Glomerular endothelial cell (primary cell): ENCODE measurements at places on chromosomes 5 and 9. TPM values are rescaled to one million over a fixed set of nuclear protein-coding genes. Genes with fewer than 3 reads are reported as not detected.

- DNase-seq = no peak
Observed at GRCh38 chr9:137029058-137029936, 1.3 kb upstream of the ABCA2 start.

DNA sequence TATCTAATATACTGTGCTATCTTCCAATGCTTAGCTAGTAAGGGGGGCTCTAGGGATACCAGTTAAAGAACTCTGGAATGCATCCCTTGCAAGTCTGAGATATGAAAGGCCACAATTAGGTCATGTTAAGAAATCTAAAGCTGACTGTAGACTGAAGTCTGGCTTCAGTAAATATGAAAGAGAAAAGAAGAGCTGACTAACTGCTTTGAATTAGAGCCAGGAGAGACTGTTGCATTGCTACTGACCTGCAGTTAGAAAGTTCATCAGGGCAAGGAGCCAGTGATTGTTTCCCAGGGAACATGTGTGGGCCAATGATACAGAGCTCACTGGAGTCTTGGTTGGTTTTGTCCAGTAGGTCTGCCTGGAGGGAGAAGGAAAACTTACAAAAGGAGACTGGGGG is 472.1 kb upstream of the TNC start:
- DNase-seq = no peak

DNA sequence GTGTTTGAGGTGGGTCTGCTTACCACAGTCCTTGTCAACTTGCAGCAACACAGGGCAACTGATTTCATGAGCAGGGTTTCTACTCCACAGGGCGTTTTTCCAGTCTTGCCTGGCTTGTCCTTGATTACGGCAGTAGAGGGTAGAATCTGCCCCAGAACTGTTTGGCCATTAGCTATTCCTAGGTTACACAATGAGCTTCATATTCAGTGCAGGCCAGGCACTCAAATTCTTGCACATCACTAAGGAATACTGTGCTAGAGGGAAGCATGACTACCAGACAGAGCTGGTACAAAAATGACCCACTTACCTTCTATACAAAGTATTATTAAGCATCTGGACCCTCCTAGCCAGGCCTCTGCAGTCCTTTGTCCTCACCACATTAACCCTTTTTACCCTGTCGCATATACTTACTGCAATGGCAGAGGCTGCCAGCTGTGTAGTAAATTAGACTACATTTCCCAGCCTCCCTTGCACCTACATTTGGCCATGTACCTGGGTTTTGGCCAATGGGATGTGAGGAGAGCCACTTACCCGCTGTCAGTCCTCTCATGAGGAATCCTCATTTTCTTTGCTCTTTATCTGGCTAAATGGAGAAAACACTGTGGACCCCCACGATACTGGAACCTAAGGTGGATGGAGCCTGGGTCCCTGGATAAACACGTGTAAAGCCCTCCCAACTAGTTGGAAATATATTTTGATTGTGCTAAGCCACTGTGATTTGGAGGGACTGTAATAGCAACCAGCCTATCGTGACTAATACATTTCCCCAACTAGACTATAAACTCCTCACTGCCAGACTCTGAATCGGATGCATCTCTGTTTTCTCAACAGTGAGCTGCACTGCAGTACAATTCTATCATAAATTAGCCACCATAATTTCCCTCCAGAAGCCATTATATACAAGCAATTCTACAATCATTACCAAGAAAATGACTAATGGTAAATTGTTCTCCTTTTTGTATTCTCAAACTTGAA is 218.7 kb downstream of the GLIS3 start:
- DNase-seq = no peak

GRCh38 chr9:124886866-124887492 is 25.0 kb downstream of the ARPC5L start:
- no peak for DNase-seq

DNA sequence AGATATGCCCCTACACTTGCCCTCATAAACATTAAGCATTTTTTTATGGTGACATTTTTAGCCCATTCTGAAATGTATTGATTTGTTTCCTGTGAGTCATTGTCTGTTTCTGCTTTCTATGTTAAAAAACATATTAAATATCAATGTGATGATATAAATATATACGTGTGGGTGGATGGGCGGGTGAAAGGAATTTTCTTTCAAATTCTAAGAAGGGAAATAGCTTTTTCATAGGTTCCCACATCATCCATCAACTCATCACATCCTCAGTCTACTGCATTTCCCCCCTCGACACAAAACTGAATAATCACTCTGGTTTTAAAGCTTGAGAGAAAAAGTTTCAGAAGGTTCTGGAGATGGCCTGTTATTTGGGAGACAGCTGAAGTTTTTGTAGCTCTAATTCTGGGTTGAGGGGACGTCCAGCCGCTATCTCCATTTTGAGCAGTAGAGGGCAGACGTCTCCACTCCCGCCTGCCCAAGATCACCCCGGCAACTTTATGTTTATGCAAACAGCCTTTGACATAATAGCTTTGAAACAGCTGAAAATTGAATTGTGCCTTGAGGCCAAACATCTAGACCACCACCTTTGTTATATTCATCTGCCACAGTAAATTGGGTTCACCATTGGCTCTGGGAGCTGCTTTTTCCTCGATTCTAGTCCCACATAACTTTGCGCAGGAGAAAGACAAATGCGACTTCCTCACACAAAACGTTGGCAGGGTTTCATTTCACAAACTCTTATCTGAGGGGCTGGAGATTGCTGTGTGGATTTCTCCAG is 216.2 kb upstream of the CLINT1 start:
- DNase-seq = peak; percentile 55

DNA sequence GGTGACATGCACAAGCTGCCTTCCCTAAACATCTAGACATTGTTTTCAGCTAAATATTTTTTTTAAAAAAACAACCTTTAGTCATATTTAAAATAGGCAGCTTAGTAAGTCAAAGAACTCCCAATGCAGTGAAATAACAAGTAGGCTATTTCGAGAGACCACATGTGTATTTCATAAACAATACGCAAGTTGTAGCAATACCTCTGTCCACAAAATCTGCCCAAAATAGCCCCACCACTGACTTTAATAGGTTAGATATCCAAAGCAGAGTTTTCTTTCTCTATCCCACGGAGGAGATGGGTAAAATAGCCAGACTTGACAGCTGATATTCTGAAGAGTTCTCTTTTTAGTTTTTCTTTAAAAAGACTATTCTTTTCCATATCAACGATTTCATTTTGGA is 1.2 kb downstream of the SLC24A2 start:
- DNase-seq = no peak

The SEMA6A gene
- total RNA-seq = 4.8 and 9.3 TPM in 2 replicates

GRCh38 chr5:40413743-40414142 is 266.0 kb upstream of the PTGER4 start:
- no peak for DNase-seq

The ARHGEF28 gene
- 83.0 and 143 TPM in 2 replicates for total RNA-seq

The ARL14EPL gene
- total RNA-seq = not detected in 2 replicates

DNA sequence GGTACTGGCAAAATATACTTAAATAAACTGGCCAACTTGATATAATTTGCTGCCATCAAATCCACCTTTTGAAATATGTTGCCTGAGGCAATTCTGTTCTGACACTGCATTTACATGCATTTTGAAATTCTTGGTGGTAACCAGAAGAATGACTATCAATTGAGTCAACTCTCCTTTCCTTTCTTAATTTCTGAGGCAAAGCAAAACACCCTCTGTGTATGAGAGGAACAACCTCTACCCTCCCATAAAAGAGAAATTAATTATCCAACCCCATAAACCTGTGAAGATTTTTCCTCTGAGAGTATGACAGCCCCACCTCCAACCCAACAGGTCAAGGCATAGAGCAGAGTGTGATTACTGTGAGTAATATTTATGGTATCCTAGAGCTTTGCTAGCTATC is 286.8 kb downstream of the NR2F1-AS1 start:
- no peak for DNase-seq

GRCh38 chr5:154801083-154801482 is 45.9 kb downstream of the LARP1 start:
- no peak for DNase-seq

GRCh38 chr9:85430659-85431338 is 311.0 kb downstream of the AGTPBP1 start:
- DNase-seq = no peak

GRCh38 chr5:36948650-36949049 is 72.1 kb downstream of the NIPBL start:
- DNase-seq = no peak

The UBLCP1 gene
- total RNA-seq = 27.5 and 28.5 TPM in 2 replicates

The ADRA1B gene
- 0.39 and 1.3 TPM in 2 replicates for total RNA-seq

- DNase-seq = no peak
Observed at GRCh38 chr9:104914466-104914865, 13.5 kb downstream of the ABCA1 start.

GRCh38 chr9:71268871-71269635 is 147.6 kb upstream of the TRPM3 start:
- DNase-seq = no peak

GRCh38 chr5:80406980-80407734 is 707 bp upstream of the ZFYVE16 start:
- no peak for DNase-seq

DNA sequence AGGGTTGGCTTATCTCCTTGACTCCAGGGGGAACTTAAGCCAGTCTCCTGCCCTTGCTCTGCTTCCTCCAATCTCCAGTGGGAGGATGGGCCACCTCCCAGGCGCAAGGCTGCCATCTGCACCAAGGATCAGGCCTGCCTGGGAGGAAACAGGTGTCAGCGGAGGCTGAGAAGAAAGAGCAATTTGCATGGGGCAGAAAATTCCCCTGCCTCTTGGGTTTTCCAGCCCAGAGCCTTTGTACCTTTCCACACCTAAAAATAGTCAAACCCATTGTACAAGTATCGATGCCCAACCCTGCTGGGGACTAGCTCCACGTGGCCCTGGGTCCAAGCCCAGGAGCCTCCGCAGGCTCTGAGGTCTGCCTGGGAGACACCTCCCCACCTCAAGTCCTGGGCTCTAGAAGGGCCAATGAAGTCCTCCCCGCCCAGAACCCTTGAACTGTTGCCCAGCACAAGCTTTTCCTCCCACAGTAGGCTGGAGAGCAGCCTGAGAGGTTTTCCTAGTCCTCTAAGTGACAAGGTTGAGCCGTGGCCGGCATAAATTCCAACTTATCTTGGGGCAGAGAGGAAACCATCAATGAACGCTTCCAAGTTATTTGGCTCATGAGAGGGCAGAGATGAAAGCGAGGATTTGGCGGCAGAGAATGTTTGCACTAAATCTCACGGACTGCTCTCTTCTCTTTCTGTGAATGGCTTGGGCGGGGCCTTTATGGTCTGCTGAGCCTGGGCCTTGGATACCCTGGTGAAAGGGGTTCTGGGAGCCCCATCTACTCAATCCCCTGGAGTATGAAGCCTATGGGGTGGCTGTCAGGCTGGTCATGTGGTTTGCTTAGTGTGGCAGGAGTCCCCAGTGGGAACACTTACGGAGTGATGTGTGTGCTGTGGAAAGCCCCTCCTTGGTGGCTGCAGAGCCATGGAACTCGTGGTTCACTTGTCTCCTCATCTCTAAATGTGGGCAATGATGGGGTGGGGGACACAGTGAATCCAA is 15.6 kb downstream of the JADE2 start:
- DNase-seq = no peak

The GLRA1 gene
- not detected in 2 replicates for total RNA-seq

- DNase-seq = no peak
Observed at GRCh38 chr9:109549386-109549785, 51.3 kb upstream of the PTPN3 start.

- no peak for DNase-seq
Observed at GRCh38 chr9:36895744-36896260, 138.3 kb downstream of the PAX5 start.

The ELL2 gene
- 13.5 and 17.9 TPM in 2 replicates for total RNA-seq

GRCh38 chr5:55925712-55926111 is 69.1 kb downstream of the IL6ST start:
- no peak for DNase-seq

DNA sequence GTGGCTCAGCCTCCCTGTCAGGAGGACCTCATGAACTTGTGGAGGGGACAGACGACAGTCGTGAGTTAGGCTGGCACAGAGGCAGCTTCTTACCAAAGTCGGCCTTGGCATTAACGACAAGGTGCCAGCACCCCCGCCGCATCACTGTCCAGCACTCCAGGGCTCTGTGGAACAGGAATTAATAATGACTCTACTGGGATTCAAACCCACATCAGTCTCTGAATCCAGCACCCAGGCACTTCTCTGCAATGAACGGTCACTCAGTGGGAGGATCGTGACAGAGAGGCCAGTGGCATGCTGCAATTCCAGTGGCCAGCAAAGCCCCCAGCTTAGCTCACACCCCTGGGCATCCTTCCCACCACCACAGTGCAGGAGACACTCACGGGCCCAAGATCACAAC is 263.3 kb upstream of the ADAMTS16 start:
- no peak for DNase-seq

DNA sequence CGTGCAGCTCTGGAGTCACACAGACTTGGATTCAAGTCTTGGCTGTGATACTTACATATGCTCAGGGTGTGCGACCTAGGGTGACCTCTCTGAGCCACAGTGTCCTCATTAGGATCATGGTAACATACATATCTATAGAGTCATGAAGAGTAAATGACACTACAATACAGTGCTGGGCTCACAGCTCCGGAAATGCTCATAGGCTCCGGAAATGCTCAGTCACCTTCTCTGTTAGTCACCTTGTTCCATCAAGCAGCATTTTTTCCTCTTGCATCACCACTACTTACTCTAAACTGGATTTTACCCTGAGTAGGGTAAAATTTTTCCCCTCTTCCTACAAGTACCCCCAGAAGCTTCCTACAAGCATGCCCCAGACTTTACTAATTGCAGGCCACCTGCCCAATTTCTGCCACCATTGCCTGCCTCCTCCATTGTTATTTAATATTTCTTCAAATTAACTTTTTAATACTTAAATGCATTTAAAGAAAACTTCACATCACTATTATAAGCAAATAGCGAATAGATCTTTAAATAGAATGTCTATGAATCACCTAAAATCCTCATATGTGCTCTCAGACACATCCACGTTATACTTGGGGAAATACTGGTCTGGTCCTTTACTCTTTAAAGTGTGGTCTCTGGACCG is 147.6 kb upstream of the SPRY4 start:
- peak; percentile 50 for DNase-seq

The C9orf50 gene
- total RNA-seq = not detected in 2 replicates

The NR2F1 gene
- total RNA-seq = 18.1 and 55.4 TPM in 2 replicates

DNA sequence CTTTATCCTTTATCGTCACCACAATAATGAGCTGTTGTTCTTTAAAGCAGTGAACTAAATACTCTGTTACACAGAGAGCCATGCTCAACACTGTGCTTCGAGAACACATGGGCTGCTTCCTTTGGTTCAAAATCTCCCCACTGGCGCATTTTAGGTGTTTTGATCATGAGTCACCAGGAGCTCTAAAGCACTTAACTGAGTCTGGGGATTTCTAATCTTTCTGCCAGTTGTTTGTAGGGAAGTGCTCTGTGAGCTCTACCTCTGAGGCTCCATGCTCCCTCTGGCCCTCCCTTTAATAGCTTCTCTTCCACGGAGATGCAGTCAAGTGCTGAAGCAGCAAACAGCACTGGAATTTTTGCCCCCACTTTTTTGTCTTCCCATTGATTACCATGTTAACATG is 17.0 kb downstream of the ERAP2 start:
- DNase-seq = no peak
